WERI-Rb-1 (cell line): ENCODE measurements at places on chromosomes 4 and X.

GRCh38 chr4:83251447-83251830 is 33.2 kb downstream of the COQ2 start:
- DNase-seq: no peak

DNA sequence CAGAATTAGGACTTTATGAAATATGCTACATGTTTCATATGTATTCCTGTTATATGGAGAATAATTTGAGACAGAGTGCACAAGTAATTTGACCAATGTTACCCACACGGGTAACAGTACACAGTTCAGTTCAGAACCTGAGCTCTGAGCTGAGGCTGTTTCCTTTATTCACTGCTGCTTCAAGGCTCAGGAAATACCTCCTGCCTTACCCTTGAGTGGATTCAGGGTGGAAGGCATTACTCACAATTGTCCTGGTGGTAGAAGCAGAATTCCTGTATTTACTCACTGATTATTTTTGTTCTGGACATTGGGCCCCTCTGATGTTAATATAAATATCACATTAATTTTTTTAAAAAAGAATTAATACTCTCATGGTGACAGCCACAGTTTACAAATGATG is 73.5 kb upstream of the CAMK2D start:
- DNase-seq: no peak

DNA sequence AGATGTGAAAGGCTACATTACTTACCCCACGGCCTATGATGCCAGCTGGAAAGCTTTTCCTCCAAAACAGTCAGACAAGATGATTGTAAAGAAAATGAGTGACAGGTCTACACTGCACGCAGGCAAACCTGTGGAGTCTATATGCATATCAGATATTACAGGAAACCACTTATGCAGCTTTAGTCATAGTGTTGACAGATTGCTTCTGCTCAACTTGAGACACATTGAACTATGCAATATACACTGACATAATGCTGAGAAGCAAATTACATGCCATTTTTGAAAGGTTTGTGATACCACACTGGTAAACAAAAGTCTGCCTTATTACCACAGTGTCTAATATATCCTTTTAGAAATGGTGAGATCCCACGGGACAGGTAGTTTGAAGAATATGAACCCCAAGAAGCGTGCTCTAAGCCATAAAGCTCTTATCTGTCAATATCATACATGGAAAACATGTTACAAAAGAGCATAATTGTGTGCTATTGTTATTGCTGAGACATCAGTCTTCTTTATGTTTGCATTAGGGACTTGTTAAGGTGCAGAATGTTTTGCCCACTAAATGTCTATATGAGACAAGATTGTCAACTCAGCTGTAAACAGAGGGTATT is 1835.8 kb upstream of the TENM3 start:
- DNase-seq: no peak

- DNase-seq: no peak
Measured at GRCh38 chr4:95317085-95317793, 231.5 kb downstream of the UNC5C start.

DNA sequence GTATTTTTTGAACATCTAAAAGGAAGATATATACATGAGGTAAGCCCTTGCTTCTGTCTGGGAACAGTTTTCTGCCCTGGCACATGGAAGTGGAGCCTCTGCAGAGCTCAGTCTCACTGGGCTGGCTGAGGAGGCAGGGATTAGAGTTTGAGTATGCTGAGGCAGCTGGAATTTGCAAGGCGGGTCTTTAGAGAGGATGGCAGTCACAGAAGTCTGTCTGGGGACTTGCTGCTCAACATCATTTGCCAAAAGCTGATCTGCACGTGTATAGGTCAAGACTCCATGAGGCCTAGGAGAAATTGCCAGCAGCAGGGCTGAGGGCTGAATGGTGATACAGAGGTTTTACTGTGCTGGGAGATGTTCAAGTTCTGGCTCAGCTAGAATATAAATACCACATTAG is 163.6 kb upstream of the ANK2 start:
- no peak for DNase-seq

DNA sequence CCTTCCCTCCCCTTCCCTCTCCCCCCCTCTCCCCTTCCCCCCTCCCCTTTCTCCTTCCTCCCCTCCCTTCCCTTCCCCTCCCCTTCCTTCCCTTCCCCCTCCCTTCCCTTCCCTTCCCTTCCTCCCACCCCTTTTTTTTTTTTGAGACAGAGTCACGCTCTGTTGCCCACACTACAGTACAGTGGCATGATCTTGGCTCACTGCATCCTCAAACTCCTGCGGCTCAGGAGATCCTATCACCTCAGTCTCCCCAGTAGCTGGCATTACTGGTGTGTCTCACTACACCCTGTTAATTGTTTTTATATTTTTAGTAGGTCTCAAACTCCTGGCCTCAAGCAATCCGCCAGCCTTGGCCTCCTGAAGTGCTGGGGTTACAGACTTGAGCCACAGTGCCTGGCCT is 66.6 kb downstream of the TBC1D9 start:
- no peak for DNase-seq

DNA sequence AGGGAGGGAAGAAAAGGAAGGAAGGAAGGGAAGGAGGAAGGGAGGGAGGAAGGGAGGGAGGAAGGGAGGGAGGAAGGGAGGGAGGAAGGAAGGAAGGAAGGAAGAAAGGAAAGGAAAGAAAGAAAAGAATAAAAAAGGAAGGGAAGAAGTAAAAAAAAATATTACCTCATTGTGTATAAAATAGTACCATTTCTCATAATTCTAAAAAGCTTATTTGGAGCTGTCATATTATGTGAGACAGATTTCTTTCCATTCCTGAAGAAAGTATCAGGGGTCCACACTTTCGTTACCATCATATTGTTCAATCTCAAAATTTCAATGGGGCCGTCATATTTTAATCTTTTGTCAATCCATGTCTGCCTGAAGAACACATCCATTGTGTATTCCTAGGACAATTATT is 16.1 kb downstream of the GABRA4 start:
- DNase-seq: no peak

DNA sequence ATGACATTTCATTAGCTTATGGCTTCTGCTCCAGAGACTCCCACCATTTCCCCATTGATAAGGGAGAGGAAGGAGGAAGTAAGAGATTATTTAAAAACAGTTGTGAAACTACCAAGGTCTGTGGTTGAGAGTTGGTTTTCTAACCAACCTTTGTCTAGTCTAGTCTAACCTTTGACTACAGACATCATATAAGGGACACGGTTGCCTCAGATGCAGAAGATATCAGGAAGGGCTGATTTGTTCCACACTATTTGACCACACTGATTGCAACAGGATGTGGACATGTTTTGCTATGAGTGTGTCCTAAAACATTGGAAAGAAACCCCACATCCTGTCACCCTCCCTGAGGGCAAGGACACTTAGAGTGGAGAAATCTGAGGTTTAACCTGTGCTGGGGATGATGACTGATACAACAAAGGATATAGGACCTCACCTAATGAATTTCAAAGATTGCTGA is 53.0 kb downstream of the COQ2 start:
- DNase-seq: no peak

DNA sequence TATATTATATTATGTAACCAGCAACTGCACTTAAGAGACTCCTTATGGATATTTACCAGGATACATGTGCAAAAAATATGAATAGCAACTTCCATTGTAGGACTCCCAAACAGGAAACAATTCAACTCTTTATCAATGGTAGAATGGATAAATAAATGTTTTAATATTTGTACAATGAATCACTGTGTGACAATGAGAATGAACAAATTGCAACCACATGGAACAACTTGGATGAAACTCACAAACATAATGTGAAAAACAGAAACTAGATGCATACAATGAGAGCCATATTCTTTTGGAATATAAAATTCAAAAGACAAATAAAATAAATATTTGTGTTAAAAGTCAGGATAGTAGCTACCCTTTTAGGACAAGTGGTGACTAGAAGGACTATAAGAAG is 1015.7 kb downstream of the TECRL start:
- no peak for DNase-seq

- no peak for DNase-seq
Measured at GRCh38 chr4:102477657-102478056, 23.5 kb upstream of the NFKB1 start.

DNA sequence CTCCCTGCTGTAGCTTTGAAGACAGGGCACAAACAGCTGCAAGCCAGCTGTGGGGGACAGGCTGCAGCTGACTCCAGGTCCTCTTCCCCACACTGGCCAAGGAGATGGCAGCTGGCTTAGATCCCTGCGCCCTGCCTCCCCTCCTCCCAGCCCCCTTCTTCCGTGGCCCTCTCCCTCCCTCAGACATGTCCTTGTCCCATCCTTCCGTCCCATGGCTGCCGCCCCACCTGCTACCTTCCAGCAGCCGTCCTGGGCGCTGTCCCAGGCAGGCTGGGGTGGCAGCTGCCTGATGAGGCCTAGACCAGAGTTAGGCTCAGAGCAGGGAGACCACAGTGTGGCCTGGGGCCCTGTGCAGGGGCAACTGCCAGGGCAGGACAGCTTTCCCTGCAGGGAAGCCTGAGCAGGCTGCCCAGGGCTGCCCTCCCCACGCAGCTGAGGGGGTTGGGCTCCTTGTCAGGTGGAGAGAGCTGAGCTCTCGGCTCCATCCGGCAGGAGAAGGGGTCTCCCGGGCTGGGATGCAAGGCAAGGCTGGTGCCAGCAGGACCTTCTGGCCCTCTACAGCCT is 3.3 kb upstream of the BGN start:
- peak; percentile 65 for DNase-seq

DNA sequence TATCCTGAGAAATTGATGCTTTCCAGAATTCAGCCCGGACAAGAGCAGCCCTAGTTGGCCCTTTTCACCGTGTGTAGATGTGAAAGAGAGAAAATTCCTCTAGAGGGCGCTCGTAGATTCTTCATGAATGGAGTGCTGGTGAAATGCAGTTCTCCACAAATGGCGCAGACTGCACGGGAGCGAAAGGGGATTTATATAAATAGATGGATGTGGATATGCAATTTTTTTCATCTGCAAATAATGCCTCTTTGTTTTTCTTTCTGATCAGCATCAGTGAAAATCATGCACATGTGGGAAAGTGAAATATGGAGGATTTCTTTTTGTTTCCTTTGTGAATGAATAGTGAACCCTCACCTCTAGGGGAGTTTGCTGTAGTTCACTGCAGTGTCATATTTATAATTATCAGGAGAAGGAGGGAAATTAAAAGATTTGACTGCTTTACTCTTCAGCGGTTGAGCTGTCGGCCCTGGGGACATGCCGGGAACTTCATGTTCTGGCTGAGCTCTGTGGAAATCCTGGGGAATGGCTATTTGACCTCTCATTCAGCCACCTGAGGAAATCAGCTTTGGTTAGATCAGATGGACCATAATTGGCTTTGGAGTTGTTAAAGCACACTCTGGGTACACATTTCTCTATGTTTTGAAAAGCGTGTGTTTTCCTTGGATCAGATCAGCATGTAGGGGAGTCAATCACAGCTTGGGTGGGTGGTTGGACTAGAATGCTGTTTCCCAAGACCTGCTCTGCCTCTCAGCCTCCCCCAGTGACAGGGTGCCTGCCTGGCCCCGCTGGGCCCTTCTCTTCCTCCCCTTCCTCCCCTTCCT is 115.0 kb upstream of the SHISA3 start:
- peak; percentile 62 for DNase-seq

DNA sequence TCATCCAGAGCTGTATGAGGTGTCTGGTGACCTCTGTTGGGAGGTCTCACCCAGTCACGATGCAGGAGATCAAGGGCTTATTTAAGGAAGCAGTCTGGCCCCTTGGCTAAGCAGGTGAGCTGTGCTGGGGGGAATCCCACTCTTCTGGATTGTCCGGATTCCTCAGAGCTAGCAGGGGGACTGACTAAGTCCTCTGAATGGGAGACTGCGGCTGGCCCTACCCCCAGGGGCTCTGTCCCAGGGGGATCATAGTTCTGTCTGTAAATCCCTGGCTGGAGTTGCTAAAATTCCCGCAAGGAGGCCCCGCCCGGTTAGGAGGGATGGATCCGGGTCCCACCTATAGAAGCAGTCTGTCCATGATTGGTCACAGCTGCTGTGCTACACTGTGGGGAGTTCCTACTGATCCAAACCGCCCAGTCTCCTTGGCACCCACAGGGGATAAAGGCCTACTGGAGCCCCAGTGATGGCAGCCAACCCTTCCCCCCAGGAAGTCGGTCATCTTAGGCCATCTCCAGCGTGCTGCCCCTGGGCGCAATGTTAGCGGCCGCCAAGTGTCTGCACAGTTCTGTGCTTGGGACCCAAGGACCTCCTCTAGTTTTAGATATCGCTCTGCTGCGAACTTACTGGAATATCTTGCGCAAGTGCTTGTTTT is 118.2 kb upstream of the KLF8 start:
- DNase-seq: no peak

- no peak for DNase-seq
Measured at GRCh38 chr4:110618581-110619462, 4.1 kb downstream of the PITX2 start.

DNA sequence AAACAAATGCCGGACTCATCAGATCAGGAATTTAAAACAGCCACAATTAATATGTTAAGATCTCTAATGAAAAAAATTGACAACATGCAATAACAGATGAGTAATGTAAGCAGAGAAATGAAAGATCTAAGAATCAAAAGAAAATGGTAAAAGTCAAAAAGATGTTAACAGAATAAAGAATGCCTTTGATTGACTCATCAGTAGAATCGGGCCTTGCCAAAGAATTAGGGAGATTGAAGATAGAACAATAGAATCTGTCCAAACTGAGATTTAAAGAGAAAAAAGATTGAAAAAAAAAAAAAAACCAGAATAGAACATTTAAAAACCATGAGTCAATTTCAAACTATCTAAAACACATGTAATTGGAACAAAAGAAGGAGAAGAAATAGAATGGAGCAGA is 25.9 kb upstream of the GUCY1A1 start:
- DNase-seq: no peak

- no peak for DNase-seq
Measured at GRCh38 chr4:7000421-7001176, 42.6 kb upstream of the TADA2B start.

DNA sequence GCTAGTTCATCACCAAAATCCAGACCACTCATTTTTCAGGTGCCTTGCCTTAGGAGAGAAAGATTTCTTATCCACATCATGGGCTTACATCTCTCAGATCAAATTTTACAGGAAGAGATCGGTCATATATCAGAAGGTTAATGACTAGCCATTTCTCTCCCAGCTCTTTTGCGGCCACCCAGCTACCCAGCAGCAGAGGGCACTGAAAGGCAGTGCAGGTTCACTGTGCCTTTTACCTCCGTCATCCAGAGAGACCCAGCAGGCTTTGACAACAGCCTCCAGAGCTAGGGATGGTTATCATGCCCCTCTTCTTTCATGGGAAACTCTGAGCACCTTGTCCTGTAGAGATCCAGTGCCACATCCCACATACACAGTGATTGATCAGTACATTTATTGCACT is 384.8 kb downstream of the AFF2 start:
- DNase-seq: peak; percentile 9

- peak; percentile 43 for DNase-seq
Measured at GRCh38 chrX:115344885-115345614, 55.5 kb downstream of the LUZP4 start.
